LoVo (cell line): ENCODE measurements at places on chromosomes 4 and X.

- peak; percentile 70 for DNase-seq
These were observed 47.7 kb downstream of the TIGD2 start for GRCh38 chr4:89158884-89159503.

- DNase-seq: no peak
These were observed 243.2 kb upstream of the POF1B start for GRCh38 chrX:85622635-85623034.

DNA sequence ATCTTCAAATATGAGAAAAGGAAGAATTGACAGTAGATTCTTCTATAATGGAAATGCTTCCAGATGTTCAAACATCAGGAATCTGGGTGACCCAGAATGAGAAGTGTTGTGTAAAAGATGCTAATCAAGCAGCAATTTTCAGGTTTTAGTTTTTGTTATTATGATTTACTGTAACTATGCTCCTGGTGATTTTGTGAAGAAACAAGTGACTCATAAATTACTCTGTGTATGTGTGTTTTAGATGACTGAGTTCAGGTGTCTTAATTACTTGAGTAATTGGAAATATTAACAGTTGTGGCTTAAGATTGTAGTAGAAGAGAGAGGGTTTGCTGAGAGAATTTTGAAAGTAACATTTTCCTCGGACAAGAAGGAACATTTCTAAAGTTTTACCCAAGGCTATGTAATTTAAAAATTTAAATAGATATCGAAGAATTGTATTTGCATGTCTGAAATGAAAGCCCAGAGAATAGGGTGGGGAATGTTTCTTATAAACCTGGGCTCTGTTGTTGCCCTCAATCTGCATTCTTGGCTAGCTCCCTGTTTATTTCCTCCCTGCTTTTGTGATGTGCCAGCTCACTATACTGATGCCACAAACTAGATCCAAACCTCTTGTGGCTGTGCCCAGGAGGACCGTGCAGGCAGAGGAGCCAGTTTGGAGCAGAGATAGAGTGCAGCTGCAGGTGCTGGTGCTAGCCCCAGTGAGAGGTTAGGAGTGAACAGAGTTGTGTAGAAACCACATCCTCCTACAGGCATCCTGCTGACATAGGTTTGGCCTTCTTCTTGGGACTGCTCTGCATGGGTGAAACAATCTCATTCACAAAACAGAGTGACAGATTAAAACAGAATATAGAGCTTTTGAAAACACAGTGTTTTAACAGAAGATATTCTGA, 25.4 kb upstream of the TNIP3 start:
- no peak for DNase-seq

- DNase-seq: no peak
These were observed 204.8 kb upstream of the VCX start for GRCh38 chrX:7638078-7638710.

DNA sequence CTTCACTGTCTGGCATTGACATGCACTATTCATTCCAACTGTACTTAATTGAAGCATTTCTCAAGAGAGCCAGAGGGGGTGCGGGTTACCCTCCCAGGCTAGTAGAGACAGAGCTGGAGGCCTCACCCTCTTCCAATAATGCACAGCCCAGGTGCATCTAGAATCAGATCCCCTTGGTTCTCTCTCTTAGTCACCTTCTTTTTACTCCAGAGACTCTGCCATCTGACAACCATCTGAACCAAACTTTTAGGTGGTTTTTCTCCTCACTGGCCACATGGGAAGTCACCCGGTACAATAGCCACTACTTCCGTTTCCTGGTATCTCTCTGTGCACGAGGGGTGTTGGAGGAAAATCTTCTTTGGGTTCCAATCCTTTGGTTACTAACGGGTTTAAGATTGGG, 81.3 kb downstream of the SLC2A9 start:
- no peak for DNase-seq

- DNase-seq: no peak
These were observed 10.6 kb downstream of the PPEF2 start for GRCh38 chr4:75891611-75892010.
